Endodermal cell (in vitro differentiated cells): ENCODE measurements at places on chromosomes 4 and X. TPM values are rescaled to one million over a fixed set of nuclear protein-coding genes. Genes with fewer than 3 reads are reported as not detected.

The STBD1 gene
- 1.0 to 16.9 TPM (median 1.3 TPM) in 3 replicates for total RNA-seq

- no peak overlapping the region for H3K4me3 ChIP-seq
- no peak for DNase-seq
- no peaks in the 10 kb centered on the region for H3K4me1 ChIP-seq
- H3K27ac ChIP-seq = no peak overlapping the region
- no peaks in the 10 kb centered on the region for H3K36me3 ChIP-seq
Measured at GRCh38 chr4:10413177-10413576, 44.0 kb downstream of the ZNF518B start.

DNA sequence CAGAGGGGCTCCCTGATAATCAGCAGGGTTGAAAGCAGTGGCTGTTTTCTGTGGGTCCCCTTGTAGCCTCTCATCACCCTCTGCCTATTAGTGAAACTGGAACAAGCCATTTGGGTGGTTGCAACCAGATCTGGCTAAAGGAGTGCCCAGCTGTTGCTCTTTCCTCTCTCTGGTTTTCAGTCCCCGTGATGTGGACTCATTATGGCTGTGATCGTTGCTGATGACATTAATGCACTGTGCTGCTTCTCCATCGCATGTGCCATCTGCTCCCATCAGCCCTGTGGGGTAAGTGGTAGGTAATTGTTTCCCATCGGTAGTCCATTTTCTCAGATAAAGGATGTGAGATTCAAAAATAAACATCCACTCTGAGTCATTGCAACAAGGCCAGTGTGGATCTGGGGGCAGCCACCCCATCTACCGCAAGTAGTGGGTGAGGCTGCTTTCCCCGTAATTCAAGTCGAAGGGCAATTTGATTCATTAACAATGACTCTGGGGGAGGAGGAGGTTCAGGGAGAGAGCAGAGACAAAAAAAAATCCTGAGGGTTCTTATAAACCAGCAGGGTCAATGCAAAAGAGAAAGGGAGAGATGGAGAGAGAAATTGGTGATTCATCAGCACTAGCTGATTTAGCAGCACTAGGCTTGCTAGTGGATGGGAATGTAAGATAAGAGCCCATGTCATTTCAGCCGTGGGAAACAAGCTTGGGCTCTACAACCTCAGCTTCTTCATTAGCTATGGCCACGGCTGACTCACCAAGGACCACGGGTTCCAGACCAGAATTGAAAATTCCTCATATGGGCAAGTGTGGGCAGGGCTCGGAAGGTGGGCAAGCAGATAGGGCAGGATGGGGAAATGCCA, 357.8 kb downstream of the MID1IP1 start:
- no peak overlapping the region for H3K4me3 ChIP-seq
- no peaks in the 10 kb centered on the region for H3K27me3 ChIP-seq
- H3K36me3 ChIP-seq = no peaks in the 10 kb centered on the region
- no peak overlapping the region for H3K27ac ChIP-seq
- H3K4me1 ChIP-seq = no peaks in the 10 kb centered on the region
- DNase-seq = no peak

DNA sequence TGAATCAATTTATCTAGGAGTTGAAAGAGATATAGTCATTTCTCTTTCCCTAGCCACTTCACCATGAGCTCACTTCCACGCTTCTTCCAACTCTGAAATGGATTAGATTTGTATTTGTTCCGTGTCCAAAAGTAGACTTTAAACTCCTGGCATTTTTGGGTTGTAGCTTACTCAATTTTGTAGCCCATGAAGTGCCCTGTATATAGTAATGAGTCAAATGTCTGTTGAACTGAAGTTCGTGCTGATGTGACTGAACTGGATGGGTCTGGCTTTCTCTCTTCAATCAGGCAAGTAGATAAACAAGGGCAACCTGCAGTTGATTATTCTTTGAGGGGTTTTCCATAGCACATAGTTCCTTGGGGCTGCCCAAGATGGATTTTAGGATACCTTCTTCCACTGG, 450.6 kb downstream of the SH2D1A start:
- no peaks in the 10 kb centered on the region for H3K36me3 ChIP-seq
- H3K4me3 ChIP-seq = no peak overlapping the region
- no peak overlapping the region for H3K27ac ChIP-seq
- DNase-seq = no peak
- no peaks in the 10 kb centered on the region for H3K4me1 ChIP-seq

DNA sequence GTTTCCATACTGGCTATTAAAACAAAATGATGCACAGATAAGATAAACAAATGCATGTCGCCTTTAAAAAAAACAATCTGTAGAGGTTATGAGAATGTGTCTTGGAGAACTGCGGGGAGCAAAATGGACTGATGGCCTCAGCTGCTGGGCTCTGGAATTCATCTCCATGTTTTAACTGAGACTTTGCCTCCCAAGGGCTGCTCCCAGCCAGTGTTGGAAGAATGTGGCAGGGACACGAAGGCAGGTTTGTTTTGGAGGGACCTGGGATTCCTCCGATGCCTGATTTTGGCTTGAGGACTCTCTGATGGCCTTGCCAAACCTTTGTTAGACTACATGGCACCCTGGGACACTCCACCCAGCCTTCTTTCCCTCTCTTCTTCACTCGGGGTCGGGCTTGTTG, 83.5 kb upstream of the AP1S2 start:
- no peaks in the 10 kb centered on the region for H3K36me3 ChIP-seq
- no peaks in the 10 kb centered on the region for H3K27me3 ChIP-seq
- H3K4me3 ChIP-seq = no peak overlapping the region
- peaks cover under 1% of the 10 kb centered on the region for H3K4me1 ChIP-seq
- no peak for DNase-seq
- H3K27ac ChIP-seq = no peak overlapping the region
